ENCODE measurements at places on chromosomes 12 and 14.

GRCh38 chr12:108495823-108496579 lies 19.1 kb upstream of the FICD start:
- DNase-seq: no peak

GRCh38 chr12:111367661-111368221 lies 1.2 kb downstream of the PHETA1 start:
- DNase-seq: no peak

DNA sequence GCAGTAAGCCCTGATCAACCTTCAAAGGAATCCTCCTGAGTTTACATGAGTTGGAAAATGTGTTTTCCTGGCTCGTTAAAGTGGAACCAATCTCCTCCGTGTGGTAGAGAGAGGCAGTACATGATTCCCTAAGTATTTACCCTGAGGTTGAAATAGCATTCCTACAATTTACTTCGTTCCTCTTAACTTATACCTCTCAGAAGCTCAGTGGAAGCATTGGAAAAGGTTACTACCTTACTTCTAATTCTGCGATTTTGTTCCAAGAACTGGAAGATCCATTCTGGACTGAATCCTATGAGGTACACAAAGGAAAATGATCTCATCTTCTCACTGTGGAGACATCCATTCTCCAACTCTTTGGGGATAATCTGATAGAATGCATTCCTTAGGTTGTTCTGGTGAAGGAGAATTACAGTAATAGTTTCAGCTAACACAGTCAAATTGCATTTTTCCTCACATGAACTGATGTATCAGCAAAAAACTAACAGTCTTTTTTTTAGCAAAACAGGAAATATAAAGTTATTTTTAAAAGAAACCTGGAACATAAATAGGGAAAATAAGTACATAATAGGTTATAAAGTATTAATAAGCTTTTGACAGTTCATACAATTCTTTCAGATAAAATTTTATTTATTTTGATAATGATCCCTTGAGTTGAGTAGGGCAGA lies 475.6 kb downstream of the PDZRN4 start:
- DNase-seq: no peak

- no peak for DNase-seq
Observed at GRCh38 chr14:75978249-75978731, 3.5 kb downstream of the TGFB3 start.
